ENCODE measurements at places on chromosomes 4 and X.

DNA sequence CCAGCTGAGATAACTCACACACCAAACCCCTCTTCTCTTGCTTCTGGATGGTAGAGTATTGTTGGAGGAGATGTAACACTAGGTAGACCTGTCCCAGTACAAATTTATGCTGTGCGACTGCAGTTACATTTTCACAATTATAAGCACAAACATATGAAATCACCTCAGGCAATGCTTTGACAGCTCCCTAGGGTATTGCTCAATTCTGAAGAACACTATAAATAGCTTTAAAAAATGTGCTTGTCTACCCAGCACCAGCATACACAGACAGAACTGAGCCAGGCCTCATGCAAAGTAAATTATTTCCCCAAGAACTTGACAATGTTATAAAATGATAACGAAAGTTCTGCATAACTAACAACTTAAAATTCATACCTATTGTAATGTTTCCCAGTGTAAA is 1999.1 kb upstream of the ADGRL3 start:
- DNase-seq: no peak

DNA sequence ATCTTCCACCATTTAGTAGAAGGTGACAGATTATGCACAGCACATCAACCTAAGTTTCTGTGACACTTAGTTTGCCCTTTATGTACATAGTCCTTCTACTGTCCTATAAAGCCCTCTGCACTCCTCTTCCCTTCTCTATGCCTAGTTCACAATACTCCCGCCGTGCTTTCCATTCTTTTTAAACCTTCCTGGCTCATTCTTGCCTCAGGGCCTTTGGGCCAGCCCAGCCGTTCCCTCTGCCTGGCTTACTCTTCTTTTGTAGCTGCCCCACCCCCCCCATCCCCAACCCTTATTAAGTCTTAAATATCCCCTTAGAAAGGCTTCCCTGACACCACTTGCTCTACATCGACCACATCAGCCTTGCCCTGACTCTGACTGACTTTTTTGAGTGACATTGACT is 33.0 kb downstream of the SGMS2 start:
- DNase-seq: no peak

DNA sequence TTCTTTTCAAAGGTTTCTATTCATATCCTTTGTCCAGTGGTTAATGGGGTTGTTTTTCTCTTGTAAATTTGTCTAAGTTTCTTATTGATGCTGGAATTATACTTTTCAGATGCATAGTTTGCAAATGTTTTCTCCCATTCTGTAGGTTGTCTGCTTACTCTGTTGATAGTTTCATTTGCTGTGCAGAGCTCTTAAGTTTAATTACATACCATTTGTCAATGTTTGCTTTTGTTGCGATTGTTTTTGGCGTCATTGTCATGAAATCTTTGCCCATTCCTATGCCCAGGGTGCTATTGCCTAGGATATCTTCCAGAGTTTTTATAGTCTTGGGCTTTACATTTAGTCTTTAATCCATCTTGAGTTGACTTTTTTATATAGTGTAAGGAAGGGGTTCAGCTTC is 21.2 kb upstream of the UGT8 start:
- DNase-seq: no peak

GRCh38 chr4:153824501-153824900 is 35.6 kb upstream of the SFRP2 start:
- no peak for DNase-seq

DNA sequence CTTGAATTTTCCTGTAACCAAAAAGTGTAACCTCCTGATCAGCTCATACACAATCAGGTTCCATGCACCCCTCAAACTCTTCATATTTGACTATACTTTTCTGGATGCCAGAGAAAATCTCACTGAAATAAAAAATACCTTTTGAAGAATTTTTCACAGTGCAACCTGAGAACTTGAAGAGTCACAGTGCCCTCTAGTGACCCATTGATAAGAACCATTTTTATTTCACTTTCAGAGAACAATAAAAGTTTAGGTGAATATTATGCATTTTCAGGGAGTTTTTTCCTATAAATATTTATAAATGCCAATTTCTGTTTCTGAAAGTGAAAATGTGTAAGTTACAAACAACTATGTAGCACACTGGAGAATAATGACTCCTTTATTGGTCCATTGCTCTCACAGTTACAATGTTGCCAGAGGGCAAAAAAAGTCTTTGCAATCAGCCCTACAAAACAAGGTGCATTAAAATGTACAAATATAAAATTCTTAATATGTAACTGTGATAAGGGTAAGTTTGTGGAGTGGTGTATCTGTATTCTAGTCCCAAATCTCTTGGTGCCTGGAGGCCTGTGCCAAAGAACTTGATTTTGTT is 153.6 kb upstream of the INTU start:
- DNase-seq: peak; percentile 4

GRCh38 chrX:10470009-10470408 is 150.4 kb downstream of the MID1 start:
- DNase-seq: no peak

GRCh38 chr4:82247629-82248028 is 126.2 kb downstream of the HNRNPD start:
- no peak for DNase-seq

- DNase-seq: no peak
Measured at GRCh38 chr4:145881576-145881975, 57.0 kb downstream of the ZNF827 start.

DNA sequence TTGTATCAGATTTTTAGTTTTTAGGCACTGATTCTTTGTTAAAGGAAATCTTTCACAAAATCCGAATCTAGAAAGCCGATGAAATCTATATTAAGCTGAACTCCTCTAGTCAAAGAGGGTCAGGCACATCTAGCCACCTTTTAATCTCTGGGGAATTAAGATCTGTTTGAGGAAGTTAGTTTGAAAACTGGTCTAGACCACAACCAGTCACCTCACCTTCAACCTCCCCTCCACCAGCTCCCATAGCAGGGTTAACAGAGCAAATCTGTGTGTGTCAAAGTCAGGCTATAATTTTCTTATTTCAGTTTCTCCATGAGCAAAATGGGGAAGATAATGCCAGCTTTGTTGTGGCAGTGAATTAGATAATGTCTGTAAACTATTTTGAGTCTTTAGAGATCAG is 110.0 kb upstream of the IGFBP7 start:
- no peak for DNase-seq

DNA sequence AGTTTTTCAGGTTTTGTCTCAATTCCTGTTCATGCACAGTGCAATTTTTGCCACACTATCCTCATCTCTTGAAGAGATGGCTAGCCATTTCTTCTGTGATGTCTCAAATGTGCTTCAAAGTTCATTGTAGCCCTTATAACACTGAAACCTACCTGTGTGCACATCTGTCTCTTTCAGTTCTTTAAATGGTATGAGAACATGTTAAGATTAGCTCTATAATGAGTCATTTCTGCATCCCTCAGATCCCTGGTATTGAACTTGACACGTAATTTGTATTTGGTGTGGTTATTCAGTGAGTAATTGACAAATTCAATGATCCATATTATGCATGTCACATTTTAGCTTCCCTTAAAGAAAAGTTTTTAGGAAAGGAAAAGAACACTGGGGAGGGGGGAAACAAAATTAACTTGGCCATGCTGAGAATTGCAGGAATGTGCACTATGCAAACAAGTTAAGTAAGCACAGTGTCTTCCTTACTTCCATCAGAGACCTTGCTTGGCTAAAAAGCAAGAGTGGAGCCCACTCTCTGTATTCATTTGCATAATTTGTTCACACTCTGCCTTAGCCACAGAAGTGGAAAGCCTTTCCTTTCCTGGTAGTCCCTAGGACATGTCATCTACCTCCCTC is 659.8 kb upstream of the MAGEB2 start:
- DNase-seq: no peak

GRCh38 chr4:123870216-123870876 is 473.8 kb downstream of the SPRY1 start:
- DNase-seq: no peak

- DNase-seq: no peak
Measured at GRCh38 chrX:19555236-19555635, 39.9 kb upstream of the MAP3K15 start.

DNA sequence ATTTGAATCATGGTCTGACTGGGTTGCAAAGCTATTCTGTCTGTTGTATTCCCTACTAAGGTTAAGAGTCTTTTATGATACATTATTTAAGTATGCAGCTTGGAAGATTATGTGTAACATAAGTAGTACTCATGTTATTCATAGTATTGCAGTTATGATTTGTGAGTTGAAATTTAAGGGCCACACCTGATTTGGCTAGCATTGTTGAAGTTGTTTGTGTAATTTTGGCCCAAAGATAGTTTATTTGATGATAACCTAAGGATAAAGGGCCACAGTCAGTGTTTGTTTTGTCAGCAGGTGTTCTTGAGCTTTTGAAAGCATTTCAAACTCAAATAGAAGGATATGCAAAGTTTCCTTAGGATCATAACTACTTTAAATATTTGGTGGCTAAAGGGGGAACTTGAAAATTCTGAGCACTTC is 38.9 kb downstream of the NUDT9 start:
- no peak for DNase-seq

- DNase-seq: no peak
Measured at GRCh38 chrX:1281521-1281920, 12.9 kb downstream of the CSF2RA start.

GRCh38 chr4:54924891-54925290 is 200.5 kb downstream of the KDR start:
- no peak for DNase-seq

GRCh38 chrX:115047181-115047580 is 29.8 kb upstream of the IL13RA2 start:
- DNase-seq: no peak

DNA sequence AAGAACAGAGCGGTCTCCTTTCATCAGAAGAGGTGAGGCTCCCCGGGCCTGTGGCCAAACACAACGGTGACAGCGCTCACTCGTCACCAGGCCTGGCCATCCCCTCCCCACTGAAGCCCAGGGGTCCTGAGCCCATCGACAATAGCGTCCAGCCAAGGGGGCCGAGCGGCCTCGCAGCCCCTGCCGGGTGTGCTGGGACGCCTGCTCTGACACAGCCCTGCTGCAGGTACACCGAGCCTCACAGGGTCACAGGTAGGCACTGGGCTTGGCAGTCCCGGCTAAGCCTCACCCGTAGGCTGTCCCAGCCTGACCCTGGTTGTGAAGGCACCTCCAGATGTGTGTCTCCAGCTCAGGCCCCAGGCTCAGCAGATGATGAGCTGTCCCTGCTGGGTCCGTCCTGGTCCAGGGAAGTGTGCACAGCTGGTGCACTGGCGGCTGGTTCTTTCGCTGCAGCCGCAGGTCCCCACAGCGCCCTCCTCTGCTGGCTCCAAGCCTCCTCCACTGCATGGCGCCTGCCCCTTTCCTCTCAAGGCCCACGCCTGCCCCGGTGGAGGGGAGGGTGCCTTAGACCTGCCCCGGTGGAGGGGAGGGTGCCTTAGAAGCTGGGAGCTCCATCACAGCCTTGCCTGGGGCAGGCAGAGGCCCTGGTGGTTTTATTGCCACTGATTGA is 21.5 kb downstream of the UVSSA start:
- DNase-seq: no peak

DNA sequence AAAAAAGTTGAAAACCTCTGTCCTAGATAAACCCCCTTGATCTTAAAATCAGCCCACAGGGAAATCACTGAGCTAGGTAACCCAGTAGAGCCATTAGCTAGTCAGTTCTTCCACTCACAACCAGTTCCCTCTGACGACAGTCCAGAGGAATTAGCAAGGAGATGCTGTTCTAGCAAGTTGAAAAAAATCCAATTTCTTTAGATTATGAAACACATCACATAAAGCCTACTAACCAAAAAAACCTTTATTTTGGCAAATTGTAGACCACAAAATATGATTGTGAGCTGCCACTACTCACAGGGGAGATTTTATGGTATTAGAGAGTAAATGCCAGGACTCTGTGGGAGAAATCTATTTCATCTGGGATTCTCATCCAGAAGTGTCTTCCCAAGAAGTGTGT is 22.6 kb downstream of the ADAMTS3 start:
- DNase-seq: no peak

DNA sequence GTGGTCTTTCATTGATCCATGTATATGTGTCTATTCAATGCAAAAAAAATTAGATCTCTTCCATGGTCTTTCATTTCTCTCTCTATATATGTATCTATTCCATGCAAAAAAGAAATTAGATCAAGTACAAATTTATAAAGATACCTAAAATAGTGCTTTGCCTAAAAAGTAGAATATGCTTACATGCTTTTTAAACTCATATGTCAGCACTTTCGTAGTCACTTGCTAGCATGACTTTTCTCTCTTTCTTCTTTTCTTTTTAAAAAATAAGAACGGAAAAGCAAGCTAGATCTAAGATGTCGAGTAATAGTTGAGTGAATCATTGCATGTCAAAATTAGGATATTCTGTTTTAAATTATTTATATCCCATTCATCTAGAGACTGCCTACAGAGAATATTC is 50.9 kb downstream of the PKD2 start:
- no peak for DNase-seq

DNA sequence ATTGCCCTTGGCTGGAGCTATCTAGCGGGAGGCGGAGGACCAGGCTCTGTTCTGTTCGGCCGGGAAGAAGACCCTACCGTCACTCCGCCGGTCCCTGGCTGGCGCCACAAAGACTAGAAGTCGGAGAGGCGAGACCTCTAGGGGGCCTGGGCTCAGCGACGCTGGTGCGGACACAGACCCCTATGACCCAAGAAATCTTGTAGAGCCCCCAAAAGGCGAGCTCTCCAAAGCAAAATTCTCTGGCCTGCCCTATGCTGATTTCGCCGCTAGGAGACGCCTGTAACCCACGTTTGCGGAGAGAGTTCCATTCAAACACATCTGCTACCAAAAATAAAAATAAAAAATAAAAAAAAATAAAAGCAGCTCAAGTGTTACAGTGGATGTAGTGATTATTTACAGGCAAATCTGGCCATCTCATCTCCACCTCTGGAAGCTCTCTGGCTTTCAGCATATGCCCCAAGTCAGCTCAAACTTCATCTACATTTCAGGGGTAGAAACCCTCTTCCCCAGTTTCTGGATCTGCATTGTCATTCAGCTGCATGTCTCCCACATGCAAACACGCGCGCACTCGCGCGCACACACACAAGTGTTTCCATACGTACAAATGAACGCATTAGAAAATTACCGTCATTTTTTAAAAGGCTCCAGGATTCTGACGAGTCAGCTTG is 2.4 kb upstream of the PCDH10 start:
- DNase-seq: peak; percentile 22

- DNase-seq: no peak
Measured at GRCh38 chrX:86806786-86807185, 658.5 kb downstream of the DACH2 start.

GRCh38 chr4:165079476-165079875 is 25.8 kb downstream of the TRIM75 start:
- DNase-seq: no peak

Data from inflammatory macrophage (primary cell).